NCI-H526 (cell line): ENCODE measurements at places on chromosomes 5 and 9.

DNA sequence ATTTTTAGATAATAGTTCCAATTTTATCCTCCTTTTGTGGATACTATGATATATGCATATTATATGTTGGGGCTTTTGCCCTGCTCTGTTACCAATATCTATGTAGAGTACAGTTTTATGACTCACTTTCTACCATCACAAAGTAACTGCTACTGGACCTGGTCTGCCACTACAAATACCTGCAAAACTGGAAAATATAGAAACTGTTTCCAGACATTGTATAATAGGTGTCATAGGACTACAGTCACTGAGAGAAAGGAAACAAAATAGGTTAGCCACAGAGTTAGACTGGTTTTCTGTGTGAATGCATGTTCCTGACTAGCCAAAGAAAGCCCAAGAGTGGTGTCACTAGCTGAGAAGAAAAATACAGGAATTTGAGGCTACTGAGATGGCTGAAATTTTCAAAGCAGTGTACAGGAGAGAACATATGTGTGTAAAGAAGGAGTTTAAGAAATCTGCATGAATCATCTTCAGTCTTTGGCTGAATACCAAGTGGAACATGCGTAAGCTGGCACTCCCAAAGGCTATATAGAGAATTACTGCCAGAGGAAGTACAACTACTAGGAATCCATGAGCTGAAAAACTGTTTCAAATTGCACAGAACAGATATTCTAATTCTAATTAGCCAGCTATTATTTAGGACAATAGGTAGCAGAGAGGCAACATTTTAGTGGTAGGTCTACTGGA is 29.0 kb upstream of the FAM174A start:
- DNase-seq, result no peak

DNA sequence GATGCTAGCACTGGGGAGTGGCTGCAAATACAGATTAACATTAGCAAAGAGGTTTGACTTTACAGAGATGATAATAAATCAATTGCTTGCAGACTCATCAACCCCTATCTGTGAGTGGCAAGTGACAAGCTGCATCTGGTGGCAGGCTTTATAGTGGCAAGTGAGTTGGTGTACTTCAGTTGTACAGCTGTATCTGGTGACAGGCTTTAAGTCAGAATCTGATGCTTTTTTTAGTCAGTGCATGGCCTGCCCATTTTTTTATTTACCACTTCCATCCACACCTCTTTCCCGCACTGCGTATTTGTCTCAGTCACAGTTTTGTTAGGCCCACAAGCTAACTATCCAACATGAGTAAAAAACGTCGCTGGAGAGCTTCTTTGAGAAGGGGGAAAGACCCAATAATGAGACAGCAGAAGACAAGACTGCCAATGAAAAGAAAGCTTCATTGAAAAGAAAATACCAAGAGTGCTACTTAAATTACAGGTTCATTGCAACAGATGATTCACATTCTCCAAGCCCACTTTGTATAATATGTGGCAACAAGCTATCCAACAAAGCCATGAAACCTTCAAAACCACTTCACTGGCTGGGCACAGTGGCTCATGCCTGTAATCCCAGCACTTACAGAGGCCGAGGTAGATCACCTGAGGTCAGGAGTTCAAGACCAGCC is 23.1 kb downstream of the ANP32B start:
- DNase-seq, result no peak

DNA sequence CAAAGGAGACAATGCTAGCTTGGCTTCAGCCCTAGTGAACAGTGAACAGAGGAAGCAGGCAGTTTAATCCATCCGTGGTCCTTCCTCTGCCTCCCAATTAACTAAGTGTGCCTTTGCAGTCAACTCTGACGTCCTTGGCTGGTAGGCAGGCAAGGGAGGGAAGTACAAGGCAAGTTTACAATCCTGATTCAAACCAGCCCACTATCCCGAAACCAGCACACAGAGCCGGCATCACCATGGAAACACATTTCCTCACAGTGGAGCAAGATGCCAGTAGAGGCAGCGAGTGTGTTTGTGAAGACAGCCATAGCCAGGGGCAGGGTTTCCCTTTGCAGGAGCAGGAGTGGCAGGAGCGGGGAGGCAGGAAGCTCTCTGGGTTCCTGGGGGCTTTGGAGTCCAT is 73.9 kb downstream of the GOLPH3 start:
- no peak for DNase-seq

- peak; percentile 87 for DNase-seq
Measured at GRCh38 chr9:97364769-97365490, 47.0 kb upstream of the TDRD7 start.

GRCh38 chr5:93417490-93417889 is 163.5 kb downstream of the NR2F1-AS1 start:
- DNase-seq, result no peak

- DNase-seq, result no peak
Measured at GRCh38 chr9:121812159-121812735, 160.8 kb downstream of the DAB2IP start.

DNA sequence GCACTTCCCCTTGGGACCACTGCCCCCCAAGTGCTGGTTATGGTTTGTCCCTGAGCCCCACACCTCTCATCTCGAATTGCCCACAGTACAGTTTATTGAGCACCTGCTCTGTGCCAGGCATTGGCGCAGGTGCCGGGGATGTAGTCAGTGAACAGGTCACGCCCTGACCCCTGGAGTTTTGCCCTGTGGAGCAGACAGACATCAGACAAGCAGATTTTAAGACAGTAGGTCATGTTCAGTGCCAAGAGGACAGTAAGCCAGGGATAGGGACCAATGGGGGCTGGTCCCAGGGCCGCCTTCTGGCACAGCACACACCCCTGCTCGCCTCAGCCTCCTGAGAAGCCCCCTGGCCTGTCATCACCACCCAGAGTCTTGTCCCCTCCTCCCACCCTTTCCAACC is 21.9 kb downstream of the ROPN1L start:
- DNase-seq, result no peak

DNA sequence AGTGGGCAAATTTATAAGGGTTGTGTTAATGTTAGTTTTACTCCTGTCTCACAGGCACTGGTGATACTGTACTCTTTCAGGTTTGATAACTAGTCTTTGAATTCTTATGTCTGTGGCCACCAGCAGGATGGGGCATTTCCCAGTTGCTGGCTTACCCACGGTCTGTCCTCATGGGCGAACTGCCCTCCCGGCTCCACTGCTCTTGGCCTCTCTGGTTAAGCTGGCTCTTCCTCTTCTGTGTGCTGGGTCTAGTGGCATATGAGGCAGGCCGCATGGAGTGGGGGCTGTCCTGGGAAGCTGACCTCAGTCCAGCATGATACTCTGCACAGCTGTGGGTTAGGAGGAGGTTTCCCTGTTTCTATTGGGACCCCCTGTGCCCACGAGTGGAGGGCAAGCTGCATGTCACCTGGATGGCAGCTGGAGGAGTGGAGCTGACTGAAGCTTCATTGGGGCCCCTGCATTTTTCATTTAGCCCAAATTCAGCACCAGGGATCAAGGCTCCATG is 19.5 kb downstream of the PHF2 start:
- no peak for DNase-seq

- no peak for DNase-seq
Measured at GRCh38 chr9:80797831-80798688, 891.3 kb downstream of the TLE1 start.

DNA sequence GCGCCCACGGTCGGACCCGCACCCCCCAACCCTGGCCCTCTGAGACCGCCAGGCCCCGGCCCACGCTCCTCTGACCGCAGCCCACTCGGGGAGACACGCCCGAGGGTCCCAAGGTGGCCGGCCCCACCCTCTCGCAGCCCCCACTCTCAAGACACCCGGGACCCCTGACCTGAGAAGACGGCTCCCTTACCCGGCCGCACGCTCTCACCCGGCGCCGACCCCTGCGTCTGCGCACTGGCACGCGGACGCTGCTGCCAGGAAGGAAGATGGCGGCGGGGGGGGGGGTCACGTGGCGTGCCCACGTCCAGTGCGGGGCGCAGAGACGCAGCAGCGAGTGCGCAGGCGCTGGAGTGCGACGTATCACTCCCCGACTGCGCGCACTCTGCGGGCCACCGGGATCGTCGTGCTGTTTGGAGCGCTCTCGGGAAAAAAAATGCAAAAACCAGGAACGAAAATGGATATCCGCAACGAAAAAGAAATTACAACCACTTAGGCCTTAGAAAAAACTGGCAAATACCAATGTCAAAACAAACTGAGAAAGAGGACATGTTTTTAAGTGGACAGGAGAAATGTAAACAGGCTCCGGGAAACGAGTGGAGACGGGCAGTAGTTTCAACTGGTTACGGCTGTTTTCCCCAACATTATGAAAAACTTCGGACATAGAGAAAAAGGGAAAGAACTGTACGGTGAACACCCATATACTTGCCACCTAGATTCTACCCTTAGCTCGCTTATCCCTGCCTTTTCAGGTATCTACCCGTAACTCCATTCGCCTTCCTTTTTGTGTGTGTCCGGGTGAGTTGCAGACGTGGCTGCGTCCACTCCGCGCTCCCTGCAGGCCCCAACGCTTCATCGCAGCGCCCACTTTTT is at the start of gene MRPL36:
Gene MRPL36, minus strand, starts transcription at position 236 of the 870 bp plus-strand sequence. CDS start 902 bp downstream, outside the sequence.
- peak; percentile 96 for DNase-seq

GRCh38 chr5:154652746-154653417 is 102.3 kb upstream of the LARP1 start:
- DNase-seq, result no peak

DNA sequence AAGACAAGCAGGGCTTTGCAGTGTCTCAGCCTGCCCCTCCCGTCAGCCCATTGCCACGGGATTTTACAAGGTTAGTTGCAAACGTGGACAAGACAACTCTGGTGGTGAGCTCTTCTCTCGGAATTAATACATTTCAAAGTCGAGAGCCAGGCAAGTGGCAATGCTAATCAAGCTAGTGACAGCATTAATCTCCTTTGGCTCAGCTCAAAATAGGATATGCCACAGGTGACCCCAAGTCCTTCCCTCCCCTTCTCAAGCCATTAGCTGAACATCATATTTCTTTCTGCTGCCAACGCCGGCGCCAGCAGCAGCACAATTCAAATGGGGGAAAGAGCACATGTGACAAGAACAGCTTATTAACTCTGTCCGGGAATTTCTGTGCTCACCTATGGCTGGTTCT is 190.1 kb downstream of the ATPSCKMT start:
- no peak for DNase-seq

GRCh38 chr5:97541864-97542263 is 358.8 kb upstream of the RIOK2 start:
- DNase-seq, result no peak

DNA sequence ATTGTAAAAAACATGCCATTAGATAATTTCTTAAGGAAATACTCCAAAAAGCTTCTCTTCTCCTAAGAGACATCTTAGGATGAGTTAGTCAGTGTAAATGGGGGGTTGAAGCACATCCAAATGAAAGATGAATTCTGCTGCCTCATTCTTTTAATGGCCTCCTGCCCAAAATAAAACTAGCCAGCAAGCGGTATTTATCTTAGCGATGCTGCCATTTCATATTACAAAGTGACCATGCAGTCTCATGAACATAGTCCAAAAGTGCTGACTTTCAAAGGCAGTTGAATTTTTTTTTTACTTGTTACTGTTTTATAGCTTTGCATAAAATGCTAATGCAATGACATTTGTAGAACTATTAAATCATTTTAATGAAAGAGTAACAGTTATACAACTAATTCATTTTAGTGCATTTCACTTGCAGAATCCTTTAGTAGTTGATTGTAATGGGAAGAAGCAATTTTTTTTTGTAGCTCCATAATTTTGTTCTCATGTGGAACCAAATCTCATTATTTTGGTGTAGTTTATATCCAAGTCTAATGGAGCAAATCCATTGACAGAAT is 151.5 kb downstream of the CAVIN4 start:
- no peak for DNase-seq

DNA sequence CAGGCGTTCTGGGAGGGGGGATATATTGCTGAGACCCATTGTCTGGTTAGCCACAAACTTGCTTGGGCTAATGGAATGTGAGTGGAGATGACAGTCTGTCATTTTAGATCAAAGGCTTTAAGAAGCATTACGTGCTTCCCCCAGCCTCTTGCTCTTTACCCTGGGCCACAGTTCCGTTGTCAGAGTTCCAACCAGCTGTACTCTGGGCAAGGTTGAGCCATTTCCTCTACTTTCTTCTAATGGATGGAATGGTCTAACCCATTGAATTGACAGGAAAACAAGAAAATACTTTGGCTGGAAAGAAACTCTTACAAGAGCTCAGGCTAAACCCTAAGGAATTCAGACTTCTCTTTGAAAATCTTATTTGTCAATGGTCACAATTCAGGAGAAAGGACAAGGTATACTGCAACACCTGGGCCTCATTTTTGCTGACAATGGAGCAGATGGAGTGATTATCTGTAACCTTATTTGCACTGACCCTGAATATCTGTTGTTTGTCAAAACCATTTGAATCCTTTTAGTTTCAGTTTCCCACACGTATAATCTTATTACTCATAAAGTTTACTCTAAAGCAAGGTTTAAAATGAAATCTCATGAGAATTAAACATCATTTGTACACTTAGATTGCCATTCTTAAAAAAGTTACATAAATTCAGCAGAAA is 231.4 kb downstream of the PDE4D start:
- no peak for DNase-seq

- DNase-seq, result no peak
Measured at GRCh38 chr5:172630986-172631385, 10.1 kb upstream of the NEURL1B start.

- DNase-seq, result no peak
Measured at GRCh38 chr5:56273376-56273955, 40.3 kb upstream of the ANKRD55 start.
